ENCODE measurements at places on chromosomes 16 and 17. TPM values are rescaled to one million over a fixed set of nuclear protein-coding genes. Genes with fewer than 3 reads are reported as not detected.

The FOXN1 gene
- not detected for total RNA-seq

The RNF157 gene
- total RNA-seq: 9.1 TPM

The IL34 gene
- not detected for total RNA-seq

The LGALS9 gene
- total RNA-seq: 18.8 TPM

The EIF3CL gene
- total RNA-seq: 111 TPM

The NUDT7 gene
- 8.0 TPM for total RNA-seq

The LRRC37A gene
- 1.2 TPM for total RNA-seq

The MPO gene
- not detected for total RNA-seq

The CA7 gene
- 1.9 TPM for total RNA-seq

The SPHK1 gene
- total RNA-seq: 5.4 TPM

- H3K4me3 ChIP-seq: no peak overlapping the region
- H3K27ac ChIP-seq: no peak overlapping the region
- no peak for DNase-seq
- no peaks in the 10 kb centered on the region for H3K27me3 ChIP-seq
Observed at GRCh38 chr17:19017804-19018599, 13.4 kb upstream of the FAM83G start.

- H3K36me3 ChIP-seq: no peaks in the 10 kb centered on the region
- peak within 1 kb of the TSS; percentile 65 for H3K4me3 ChIP-seq
- H3K4me1 ChIP-seq: peaks cover 15% of the 10 kb centered on the region
- no peaks in the 10 kb centered on the region for H3K27me3 ChIP-seq
Observed at GRCh38 chr17:12789481-12790248, at the start of gene ARHGAP44. Gene ARHGAP44, plus strand, starts transcription at chr17:12789498. Its CDS starts 341 bp downstream, at chr17:12789839.

GRCh38 chr17:70206361-70207010 is 37.2 kb downstream of the KCNJ2 start:
- peaks cover 14% of the 10 kb centered on the region for H3K4me1 ChIP-seq
- H3K27ac ChIP-seq: no peak overlapping the region
- no peaks in the 10 kb centered on the region for H3K36me3 ChIP-seq
- no peaks in the 10 kb centered on the region for H3K27me3 ChIP-seq

DNA sequence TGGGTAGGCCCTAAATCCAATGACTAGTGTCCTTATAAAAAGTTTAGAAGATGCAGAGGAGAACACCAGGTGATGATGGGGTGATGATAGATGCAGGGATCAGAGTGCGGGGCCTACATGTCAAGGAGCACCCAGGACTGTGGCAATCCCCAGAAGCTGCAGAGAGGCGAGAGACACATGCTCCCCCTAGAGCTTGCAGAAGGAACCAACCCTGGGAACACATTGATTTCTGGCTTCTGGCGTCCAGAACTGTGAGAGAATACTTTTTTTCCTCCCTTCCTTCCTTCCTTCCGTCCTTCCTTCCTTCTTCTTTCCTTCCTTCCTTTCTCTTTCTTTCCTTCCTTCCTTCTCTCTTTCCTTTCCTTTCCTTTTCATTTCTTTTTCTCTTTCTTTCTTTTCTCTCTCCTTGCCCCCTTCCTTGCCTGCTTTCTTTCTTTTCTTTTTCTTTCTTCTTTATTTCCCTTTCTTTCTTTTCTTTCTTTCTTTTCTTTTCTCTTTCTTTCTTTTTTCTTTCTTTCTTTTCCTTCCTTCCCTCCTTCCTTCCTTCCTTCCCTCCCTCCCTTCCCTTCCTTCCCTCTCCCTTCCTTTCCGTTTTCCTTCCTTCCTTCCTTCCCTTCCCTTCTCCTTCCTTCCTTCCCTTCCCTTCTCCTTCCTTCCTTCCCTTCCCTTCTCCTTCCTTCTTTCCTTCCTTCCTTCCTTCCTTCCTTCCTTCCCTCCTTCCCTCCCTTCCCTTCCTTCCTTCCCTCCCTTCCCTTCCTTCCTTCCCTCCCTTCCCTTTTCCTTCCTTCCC is 134.3 kb downstream of the HAPSTR1 start:
- H3K4me1 ChIP-seq: no peaks in the 10 kb centered on the region
- H3K27me3 ChIP-seq: no peaks in the 10 kb centered on the region
- no peak overlapping the region for H3K4me3 ChIP-seq

GRCh38 chr17:17750881-17751280 is 69.6 kb downstream of the RAI1 start:
- no peak for DNase-seq
- H3K4me3 ChIP-seq: no peak overlapping the region
- no peaks in the 10 kb centered on the region for H3K36me3 ChIP-seq
- H3K4me1 ChIP-seq: no peaks in the 10 kb centered on the region

DNA sequence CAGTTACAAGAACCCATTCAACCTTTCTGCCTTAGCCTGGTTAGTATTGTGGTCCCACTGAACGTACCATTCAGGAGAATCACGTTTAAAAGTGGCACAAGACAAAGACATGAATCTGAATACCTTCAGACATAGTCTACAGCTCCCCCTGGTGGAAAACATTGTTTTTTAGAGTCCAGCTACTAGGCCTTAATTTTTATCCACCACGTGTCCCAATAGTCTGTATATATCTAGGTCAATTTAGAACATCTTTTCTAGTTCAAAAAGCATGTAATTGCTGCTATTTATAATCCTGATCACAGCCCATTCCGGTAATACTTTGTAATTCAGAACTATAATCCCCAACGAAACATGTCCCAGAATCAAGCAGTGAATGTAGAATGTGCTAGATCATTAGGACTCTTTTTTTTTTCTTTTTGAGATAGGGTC is 13.7 kb upstream of the GUCY2D start:
- H3K27ac ChIP-seq: no peak overlapping the region
- H3K27me3 ChIP-seq: peaks cover 9% of the 10 kb centered on the region
- no peak overlapping the region for H3K4me3 ChIP-seq
- peak; percentile 58 for DNase-seq

GRCh38 chr17:43839670-43840108 is 6.7 kb upstream of the MPP3 start:
- no peak for DNase-seq
- no peaks in the 10 kb centered on the region for H3K27me3 ChIP-seq
- H3K27ac ChIP-seq: no peak overlapping the region
- H3K4me1 ChIP-seq: no peaks in the 10 kb centered on the region

GRCh38 chr16:3590736-3591435 is 13.7 kb upstream of the NLRC3 start:
- no peaks in the 10 kb centered on the region for H3K27me3 ChIP-seq
- DNase-seq: no peak
- no peaks in the 10 kb centered on the region for H3K36me3 ChIP-seq
- H3K4me3 ChIP-seq: no peak overlapping the region
- peaks cover 11% of the 10 kb centered on the region for H3K4me1 ChIP-seq
- H3K27ac ChIP-seq: no peak overlapping the region

GRCh38 chr17:44788139-44788538 is 29.4 kb downstream of the ADAM11 start:
- H3K27ac ChIP-seq: peak overlapping the region; percentile 81
- H3K4me1 ChIP-seq: no peaks in the 10 kb centered on the region
- no peak overlapping the region for H3K4me3 ChIP-seq
- DNase-seq: no peak

DNA sequence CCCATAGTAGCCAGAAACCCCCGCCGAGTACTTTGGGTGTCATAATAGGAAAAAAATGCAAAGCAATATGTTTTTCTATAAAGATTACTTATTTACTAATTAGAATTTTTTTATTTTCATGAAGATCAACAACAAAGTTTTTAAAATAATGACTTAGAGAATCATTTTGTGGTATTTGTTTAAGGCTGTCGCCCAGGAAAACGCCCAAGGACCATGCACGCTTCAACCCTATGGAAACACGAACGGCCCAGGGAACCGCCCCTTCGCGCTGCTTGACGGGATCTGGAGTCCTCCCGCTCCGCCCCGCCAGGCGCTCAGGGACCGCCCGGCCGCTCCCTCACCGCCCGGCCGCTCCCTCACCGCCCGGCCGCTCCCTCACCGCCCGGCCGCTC is 408 bp upstream of the KPNA2 start:
- peak; percentile 96 for DNase-seq
- peak overlapping the region; percentile 41 for H3K4me3 ChIP-seq
- H3K27me3 ChIP-seq: no peaks in the 10 kb centered on the region
- no peak overlapping the region for H3K27ac ChIP-seq
- peaks cover 26% of the 10 kb centered on the region for H3K36me3 ChIP-seq
- peaks cover 28% of the 10 kb centered on the region for H3K4me1 ChIP-seq

DNA sequence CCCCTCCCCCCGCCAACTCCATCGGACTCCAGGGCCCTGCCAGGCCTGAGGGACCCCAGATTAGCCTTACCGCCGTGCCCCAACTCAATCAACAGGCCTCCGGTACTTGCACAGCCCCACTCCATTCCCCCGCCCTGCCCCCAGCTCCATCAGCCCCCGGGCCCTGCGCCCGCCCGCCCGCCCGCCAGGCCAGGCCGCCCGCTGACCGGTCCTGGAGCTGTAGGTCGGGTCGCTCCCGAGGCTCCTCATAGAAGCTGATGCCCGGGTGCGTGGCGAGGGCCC is 308 bp downstream of the GTF3C1 start:
- peaks cover 29% of the 10 kb centered on the region for H3K4me1 ChIP-seq
- peak overlapping the region; percentile 69 for H3K4me3 ChIP-seq
- H3K27ac ChIP-seq: peak overlapping the region; percentile 91
- H3K27me3 ChIP-seq: no peaks in the 10 kb centered on the region

DNA sequence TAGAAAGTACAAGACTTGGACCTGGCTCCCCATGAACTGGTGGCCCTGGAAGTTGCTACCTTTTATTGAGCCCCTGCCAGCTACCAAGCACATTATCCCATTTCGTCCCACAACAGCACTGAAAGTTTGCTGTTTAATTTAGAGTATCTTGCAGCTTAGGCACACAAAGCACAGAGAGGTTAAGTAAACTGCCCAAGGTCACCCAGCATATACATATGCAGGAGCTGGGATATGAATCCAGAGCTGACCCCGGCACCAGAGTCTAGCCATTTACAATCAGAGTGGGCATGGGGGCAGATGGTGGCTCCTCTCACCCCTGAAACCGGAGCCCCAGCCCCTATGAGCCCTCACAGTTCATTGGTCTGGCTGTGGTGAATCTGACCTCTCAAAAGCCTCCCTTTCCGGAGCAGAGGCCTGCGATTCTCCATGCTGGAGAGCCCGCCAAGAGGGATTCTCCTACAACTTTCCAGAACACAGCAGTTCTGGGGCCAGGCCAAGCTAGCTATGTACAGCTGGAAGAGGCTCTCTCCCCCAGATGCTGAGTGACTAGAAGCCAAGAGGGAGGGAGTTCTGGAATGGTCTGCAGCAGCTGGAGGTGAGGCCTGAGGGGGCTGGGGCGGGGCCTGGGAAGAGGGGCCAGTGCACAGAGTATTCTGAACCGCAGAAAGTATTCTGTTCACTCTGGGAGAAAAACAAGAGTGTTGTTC is 58.3 kb downstream of the SREBF1 start:
- H3K36me3 ChIP-seq: no peaks in the 10 kb centered on the region
- no peaks in the 10 kb centered on the region for H3K27me3 ChIP-seq
- peaks cover 76% of the 10 kb centered on the region for H3K4me1 ChIP-seq
- peak overlapping the region; percentile 90 for H3K27ac ChIP-seq
- DNase-seq: peak; percentile 96
- no peak overlapping the region for H3K4me3 ChIP-seq

GRCh38 chr16:3837851-3838586 is 42.5 kb downstream of the CREBBP start:
- no peaks in the 10 kb centered on the region for H3K27me3 ChIP-seq
- no peak for DNase-seq
- H3K36me3 ChIP-seq: no peaks in the 10 kb centered on the region
- no peak overlapping the region for H3K27ac ChIP-seq
- no peak overlapping the region for H3K4me3 ChIP-seq
- H3K4me1 ChIP-seq: peaks cover 66% of the 10 kb centered on the region

DNA sequence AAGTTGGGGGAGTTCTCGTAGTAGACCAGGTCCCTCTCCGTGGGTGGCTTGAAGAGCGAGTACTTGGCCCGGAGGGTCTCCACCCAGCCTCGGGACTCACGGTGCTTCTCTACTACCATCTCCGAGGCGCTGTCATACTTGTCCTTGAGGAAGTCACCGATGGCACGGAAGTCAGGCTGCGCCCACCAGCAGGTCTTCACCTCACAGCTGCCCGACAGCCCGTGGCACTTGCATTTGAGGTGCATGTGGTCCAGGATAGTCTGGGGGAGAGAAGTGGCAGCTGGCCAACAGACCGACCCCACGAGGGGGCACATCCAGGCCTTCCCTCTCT is 50.0 kb downstream of the WNT3 start:
- H3K4me3 ChIP-seq: no peak overlapping the region
- no peak overlapping the region for H3K27ac ChIP-seq
- no peak for DNase-seq
- no peaks in the 10 kb centered on the region for H3K27me3 ChIP-seq

DNA sequence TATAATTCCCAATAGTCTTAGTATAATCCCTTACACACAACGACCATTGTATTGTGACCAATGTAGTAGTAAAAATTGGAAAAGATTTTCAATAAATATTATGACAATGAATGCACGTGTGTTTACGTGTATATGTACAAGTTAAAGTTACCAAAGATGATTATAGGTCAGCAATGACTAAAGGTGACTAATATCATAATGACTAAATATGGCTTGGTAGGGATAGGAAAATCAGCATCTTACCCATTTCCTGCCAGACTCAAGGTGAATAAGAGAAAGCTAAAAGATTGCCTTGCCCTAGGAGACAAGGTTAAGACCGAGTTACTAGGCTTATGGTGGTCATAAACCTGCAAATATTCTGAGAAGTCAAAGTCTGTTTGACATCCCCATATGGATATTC is 34.4 kb downstream of the CPD start:
- DNase-seq: no peak
- no peak overlapping the region for H3K27ac ChIP-seq
- no peaks in the 10 kb centered on the region for H3K4me1 ChIP-seq
- no peak overlapping the region for H3K4me3 ChIP-seq
- H3K27me3 ChIP-seq: no peaks in the 10 kb centered on the region

DNA sequence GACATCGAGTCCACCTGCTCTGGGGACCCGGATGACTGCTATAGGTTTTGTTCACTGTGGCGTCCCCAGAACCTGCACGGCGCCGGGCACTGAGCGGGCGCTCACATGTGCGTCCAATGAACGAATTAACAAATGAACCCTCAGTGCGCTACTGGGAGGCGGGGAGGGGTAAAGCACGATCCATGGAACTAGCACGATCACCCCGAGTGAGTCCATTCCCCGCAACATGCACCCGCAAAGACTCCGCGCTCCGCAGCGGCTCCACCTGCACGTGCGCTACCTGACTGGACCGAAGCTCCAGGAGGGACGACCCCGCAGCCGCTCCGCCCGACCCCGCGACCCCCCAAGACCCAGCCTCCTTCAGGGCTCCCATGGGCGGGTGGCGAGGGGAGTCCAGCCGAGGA is 491 bp downstream of the TRAP1 start:
- H3K4me1 ChIP-seq: peaks cover 4% of the 10 kb centered on the region
- H3K4me3 ChIP-seq: peak overlapping the region; percentile 89
- H3K27ac ChIP-seq: peak overlapping the region; percentile 91
- H3K27me3 ChIP-seq: no peaks in the 10 kb centered on the region
- H3K36me3 ChIP-seq: no peaks in the 10 kb centered on the region

DNA sequence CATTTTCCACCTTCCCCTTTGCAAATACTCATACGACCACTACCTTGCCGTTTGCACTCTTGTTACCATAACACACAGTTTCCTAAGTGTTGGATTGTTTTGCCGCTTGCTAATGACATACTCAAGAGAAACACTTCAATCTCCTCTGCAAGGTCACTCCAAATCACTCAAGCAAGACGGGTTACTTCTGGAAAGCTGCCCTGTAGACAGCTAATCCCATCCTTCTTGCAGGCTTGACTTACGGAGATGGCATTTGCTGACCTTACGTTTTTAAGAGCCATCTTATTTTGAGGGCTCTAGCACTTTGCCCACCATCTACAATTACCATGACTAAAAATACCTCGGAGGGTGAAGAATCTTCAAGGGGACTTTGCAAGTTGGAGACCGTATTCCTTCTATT is 46.2 kb downstream of the MYH3 start:
- no peak overlapping the region for H3K27ac ChIP-seq
- no peaks in the 10 kb centered on the region for H3K36me3 ChIP-seq
- H3K4me1 ChIP-seq: peaks cover 17% of the 10 kb centered on the region
- H3K4me3 ChIP-seq: no peak overlapping the region
- no peak for DNase-seq

Measured in sigmoid colon (tissue), 7 donors.